MCF 10A (cell line): ENCODE measurements at places on chromosomes 6 and 20. TPM values are rescaled to one million over a fixed set of nuclear protein-coding genes. Genes with fewer than 3 reads are reported as not detected.

DNA sequence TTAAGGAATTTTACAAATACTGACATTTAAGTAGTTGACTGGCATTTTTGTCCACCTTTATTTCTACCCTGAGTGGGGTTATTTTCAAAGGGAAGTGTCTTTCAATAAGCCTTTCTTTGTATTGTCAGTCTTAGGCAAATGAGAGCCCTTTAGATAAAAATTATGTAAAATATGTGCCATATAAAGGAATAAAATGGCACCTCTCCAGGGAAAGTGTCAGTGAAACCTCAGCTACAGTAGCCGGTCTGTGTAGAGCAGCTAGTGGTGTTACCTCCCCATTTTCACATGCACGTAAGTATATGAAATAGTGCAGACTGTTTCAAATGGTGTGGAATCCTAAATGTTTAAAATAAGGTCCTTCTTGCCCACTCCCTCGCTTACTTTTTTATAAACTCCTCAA, 5.0 kb downstream of the FAM217B start:
- no peak for DNase-seq

DNA sequence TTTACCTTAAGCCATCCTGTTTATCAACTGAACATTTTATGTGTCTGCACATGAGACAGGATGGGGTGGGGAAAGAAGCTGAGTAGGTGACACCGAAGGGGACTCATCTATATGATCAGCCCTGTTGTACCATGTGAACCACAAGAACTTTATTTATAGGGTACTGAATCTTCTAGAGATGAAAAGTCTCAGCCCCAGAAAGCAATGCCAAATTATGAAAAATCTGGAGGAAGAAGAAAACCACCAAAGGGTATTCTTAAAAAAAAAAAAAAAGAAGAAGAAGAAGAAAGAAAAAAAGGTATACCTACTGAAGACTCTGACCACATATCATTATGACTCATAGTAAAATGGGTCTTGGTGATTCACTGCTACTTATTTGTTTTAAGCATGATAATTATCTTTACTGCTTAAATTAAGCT, 39.8 kb upstream of the HBS1L start:
- peak; percentile 21 for DNase-seq

DNA sequence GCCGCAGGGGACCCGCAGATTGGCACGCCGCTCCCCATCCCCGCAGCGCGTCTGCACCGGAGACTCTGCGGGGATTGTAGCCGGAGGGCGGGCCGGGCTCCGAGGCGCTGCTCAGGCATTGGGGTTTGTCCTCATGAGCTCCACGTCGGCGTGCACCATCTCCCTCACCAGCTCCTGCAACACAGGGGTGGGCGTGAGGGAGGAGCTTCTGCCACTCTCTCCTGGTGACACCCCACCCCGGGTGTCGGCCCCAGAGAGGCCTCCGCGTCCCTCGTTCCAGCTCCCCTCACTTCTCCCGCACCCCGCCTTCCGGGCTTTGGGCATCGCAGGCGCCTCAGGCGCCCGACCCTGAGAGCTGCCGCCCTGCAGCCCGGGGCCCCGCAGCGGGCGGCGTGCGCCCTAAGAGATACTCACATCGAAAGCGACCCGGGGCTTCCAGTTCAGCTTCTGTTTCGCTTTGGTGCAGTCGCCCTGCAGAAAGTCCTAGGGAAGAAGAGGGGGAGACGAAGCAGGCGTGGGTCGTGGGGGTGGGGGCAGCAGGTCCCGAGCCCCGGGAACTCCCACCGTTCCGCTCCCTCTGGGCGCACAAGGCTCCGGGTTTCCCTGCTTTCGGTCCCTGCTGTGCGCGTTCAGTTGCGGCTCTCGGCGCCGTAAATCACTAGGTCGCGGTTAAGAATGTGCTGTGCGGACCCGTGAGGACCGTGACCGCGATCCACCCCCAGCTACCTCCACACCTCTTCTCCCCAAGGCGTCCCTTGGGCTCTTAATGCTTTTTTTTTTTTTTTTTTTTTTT, 14.5 kb downstream of the FOXC1 start:
- DNase-seq = no peak

- no peak for DNase-seq
These were observed 329.7 kb downstream of the CDH4 start for GRCh38 chr20:61581825-61582188.

- no peak for DNase-seq
These were observed 14.4 kb upstream of the ZNF217 start for GRCh38 chr20:53608071-53608455.

GRCh38 chr6:2547355-2547754, 203.4 kb downstream of the MYLK4 start:
- DNase-seq = no peak

DNA sequence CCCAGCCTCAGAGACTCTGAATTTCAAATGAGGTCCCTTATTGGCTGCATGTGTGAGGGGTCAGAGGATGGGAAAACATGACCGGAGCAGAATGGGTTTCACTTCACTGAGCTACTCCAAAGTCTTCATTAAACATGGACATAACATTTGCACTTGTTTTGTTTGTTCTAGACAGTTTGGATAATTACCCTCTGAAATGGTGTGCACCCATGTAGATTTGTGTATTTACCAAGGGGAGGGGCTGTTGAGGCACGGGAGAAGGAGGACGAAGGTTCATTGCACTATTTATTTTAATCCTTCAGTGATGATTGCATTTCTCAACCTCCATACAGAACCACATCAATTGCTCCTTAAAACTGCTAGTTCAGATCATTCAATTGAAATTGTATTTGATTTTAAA, 364.2 kb downstream of the TFAP2B start:
- DNase-seq = peak; percentile 2

DNA sequence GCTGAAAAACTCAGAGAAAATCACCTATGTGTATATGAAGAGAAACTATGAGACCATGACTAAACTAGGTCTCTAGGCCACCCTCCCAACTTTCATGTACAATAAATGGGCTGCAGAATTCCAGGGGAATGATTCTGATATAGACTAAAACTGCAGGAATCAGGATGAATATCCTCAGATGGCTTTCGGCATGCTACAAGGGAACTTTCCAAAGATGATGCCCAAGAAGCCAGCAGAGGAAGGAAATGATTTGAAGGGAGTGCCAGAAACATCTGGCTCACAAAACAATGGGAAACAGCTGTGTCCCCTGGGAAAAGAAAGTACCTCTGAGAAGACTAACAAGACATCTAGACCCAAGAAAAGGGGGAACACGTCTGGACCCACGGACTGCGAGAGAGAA, 41.1 kb downstream of the PLN start:
- no peak for DNase-seq

- no peak for DNase-seq
These were observed 212.5 kb upstream of the CHD6 start for GRCh38 chr20:41830702-41831101.

DNA sequence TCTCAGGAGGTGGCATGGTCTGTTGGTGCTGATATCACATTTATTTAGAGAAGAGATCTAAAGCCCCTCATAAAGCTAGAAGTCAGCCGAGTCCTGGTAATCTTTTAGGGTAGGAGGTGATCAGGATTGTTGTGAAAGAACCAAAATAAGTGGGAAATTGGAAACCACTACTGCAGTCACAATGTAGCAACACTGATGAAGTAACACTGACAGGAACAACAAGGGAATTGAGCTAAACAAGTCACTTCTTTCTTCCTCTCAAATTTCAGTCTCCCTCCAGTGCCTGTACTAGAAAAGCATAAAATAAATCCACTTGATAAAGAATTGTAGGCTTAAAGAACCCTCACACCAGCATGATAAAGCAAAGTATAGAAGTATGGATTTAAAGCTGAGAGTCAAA, 1509.0 kb downstream of the GRIK2 start:
- DNase-seq = peak; percentile 27

GRCh38 chr20:52150440-52151258, 40.9 kb downstream of the ZFP64 start:
- DNase-seq = peak; percentile 57

- DNase-seq = no peak
These were observed 43.2 kb upstream of the CNR1 start for GRCh38 chr6:88209301-88209700.

DNA sequence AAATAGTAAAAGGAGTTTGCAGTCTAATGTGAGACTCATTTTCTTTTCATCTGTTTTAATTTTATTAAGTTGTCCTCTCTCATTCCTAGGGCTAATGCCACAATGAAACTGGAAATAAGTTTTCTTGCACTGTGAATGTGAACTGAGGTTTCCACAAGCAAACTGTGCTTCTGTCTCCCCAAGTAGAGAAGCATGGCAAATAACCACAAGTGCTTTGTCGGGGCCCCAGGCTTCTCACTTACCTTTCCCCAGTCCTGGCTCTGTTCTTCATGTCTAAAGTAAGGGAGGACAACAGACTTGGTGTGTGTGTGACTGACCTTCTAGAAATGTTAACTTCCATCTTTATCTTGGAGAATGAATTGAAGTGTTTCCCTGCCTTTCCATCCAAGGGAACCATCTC, 80.8 kb downstream of the CBFA2T2 start:
- no peak for DNase-seq

- no peak for DNase-seq
These were observed 21.1 kb upstream of the MRS2 start for GRCh38 chr6:24381476-24382219.

DNA sequence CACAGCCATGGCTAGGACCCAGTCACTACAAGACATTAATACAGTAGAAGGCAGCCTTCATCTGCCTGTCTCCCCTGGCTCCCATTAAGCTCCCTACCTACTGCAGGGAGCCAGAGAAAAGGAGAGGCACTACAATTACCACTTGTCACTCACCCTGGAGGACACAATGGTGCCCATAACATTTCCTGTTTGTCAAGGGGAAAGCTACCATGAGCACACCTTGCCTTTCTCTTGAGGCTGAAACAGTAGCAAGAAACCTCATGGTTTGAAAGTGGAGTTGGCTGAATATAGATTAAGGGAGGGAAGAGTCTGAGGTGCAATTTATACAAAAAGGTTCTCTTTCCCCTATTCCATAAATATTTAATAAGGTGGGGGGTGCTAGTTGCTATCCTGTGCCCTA, 27.9 kb downstream of the STK38 start:
- DNase-seq = no peak

DNA sequence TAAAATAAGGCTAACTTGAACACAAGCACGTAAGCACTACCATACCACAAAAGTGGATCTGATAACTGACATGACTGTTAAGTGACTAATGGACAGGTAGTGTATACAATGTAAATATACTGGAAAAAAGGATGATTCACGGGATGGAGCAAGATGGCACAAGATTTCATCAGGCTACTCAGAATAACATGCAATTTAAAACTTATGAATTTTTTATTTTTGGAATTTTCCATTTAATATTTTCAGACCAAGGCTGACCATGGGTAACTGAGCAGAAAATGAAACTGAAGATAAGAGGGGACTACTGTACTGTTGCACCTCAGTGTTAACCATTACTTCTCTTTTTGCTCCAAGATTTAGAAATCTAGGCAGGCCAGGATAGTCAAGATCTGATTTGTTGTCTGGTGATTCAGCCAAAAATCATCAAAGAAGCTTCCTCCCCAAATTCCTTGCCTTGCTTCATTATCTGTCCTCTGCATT, 45.4 kb downstream of the TPBG start:
- DNase-seq = peak; percentile 90

DNA sequence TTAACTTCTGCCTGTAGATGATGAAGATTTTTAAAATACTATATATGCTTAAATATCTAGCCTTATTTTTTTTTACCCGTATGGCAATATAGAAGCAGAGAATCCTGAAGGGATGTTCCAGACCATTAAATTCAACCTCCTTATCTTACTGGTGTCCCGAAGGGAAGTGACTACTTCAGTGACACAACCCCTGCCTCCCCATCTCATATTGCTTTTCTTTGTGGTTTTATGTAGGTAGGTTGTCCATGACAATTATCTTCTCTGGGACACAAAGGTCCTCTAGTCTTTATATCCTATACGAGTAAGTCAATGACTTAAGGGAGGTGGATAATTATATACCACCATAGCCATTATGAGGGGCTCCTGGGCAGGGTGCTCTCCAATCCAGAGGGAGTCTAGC, 57.4 kb upstream of the EMILIN3 start:
- no peak for DNase-seq

DNA sequence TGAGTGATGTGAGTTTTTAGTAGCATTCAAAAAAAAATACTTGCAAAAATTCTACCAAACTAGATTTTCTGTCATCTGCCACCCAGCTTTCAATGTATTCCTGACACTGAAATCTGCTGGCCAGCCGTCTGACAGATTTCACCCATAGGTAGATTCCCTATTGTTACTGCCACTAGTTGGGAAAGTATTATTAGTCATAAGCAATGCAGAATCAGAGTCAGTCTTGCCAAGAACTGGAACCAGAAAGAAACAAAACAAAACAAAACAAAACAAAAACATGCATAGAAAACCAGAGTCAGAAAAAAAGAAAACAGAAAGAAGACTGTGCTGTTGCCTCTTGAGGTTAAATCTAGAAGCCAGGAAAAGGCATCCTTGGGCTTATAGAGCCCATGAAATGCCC, 293.1 kb upstream of the KCNQ5 start:
- DNase-seq = peak; percentile 14

The RFX6 gene
- not detected in 2 replicates for total RNA-seq

The SOX18 gene
- total RNA-seq = 0.16 and 0.22 TPM in 2 replicates

The VSX1 gene
- total RNA-seq = not detected in 2 replicates

The MLIP gene
- total RNA-seq = 0.61 TPM in 1 of 2 replicates, not detected in the other

The MGME1 gene
- total RNA-seq = 18.0 and 24.0 TPM in 2 replicates

The LY6G5C gene
- 0.64 and 1.4 TPM in 2 replicates for total RNA-seq

The NMBR gene
- not detected in 2 replicates for total RNA-seq
